ENCODE measurements at places on chromosomes 2 and 18. TPM values are rescaled to one million over a fixed set of nuclear protein-coding genes. Genes with fewer than 3 reads are reported as not detected.

NBEAL1 gene
- total RNA-seq = 12.7 TPM

GPR39 gene
- total RNA-seq = not detected

GPR55 gene
- not detected for total RNA-seq

PLB1 gene
- total RNA-seq = not detected

GALNT3 gene
- 2.6 TPM for total RNA-seq

CHRNG gene
- total RNA-seq = not detected

SEMA4F gene
- 4.3 TPM for total RNA-seq

DNA sequence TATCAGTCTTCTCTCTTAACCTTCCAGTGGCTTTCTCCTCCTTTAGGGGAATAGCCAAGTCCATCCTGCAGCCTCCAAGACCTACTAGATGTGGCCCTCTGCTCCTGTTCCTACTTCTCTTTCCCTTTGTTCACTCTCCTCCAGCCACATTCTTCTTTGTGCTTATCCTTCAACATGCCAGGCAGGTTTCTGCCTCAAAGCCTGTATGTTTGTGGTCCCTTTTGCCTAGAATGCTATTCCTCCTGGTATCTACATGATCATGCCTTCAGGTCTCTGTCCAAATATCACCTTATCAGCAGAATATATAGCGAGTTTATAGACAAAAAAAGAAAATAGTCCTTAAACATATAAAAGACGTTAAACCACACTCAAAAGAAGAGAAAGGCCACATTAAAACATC, 5.5 kb downstream of the LYG2 start:
- DNase-seq = no peak

DNA sequence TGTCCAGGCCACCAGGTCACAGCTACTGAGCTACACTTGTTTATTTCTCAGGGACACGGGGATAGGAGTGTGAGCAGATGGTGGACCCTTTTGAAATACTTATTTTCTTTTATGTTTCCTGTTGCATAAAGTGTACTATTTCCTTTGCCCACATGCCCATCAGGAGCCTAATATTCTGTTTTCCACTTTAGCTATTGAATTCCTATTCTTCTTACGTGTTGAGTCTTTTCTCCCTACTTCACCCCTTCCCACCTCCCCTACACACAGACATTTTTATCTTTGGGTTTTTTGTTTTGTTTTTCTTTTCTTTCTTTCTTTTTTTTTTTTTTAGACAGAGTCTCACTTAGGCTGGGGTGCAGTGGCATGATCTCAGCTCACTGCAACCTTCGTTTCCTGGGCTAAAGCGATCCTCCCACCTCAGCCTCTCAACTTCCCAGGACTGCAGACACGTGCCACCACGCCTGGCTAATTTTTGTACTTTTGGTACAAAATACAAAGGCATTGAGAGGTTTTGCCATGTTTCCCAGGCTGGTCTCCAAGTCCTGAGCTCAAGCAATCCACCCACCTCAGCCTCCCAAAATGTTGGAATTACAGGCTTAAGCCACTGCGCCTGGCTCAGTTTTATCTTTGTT, 5.2 kb upstream of the GPR55 start:
- no peak for DNase-seq

DNA sequence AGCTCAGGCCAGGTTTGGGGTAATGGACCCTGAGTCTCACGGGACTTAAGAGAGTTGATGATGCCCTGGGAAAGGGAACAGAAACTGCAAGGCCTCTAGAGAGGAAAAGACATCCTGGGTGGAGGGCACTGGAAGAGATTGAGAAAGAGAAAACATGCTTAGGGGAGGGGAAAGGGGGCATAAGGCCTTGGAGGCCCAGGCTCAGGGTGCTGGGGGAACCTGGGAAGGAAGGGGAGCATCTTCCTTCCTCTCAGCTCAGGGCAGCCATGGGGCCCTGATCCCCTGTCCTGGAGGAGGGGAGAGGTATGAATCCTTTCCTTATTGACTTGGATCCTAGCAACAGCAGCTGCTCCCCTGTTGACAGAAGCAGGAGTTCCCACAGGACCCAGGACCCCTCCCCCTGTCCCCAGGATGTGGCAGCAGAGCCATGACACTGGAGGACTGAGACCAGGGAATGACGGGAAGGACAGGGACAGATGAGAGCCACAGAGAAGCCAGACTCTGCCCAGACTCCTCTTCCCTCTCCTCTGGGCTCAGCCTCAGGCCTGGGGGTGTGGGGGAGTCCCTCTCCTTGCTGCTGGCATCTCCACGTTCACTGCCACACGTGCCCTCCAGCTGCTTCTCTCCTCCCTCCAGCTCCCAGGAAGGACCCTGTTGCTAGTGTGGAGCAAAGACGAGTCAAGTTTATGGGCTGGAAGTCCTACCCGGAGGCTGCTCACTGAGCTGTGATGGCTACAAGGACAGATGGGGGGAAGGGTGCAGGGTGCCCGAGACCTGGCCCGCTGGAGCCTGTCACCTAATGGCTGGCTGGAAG, 815 bp downstream of the GPBAR1 start:
- DNase-seq = peak; percentile 18

- no peak for DNase-seq
Observed at GRCh38 chr18:2139691-2140090, 431.6 kb downstream of the METTL4 start.

GRCh38 chr2:37641582-37642171, 29.8 kb downstream of the CDC42EP3 start:
- no peak for DNase-seq

GRCh38 chr2:235218486-235218907, 266.7 kb downstream of the SH3BP4 start:
- no peak for DNase-seq

DNA sequence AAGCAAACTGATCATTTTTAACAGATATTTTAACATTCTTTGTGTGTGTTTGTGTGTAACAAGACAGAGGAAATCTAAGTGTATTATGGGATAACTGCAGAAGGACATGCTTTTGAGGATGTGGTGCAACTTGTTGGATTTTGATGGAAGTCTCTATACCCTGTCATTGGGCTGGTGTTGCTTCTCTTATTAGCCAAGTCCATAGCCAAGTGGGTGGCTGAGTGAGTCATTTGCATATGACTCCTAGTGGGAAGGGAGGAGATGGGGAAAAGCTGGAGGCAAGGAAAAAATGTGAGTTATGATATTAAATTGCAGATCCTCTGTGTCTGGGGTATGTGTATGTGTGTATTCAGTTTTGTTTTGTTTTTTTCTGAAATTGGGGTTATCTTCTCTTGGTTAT, 879.9 kb downstream of the DCC start:
- DNase-seq = no peak

DNA sequence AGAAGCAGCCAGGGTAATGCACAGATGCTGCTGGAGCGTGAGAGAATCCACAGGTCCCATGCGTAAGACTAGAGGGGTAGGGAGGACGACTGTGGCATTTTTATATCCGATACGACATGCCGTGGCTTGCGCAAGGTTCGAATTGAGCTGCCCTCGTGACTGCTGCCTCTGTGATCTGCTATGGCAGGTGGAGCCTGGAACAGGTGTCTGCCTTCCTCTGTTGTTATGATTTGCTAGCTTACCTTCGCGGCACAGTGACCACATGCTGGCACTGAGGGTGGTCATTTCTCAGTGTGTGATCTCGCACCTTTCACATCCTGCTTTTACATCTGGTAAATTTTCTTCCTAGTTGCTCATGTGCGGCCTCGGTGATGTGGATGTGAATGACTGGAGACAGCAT, 240.2 kb downstream of the ALPK2 start:
- DNase-seq = no peak

- no peak for DNase-seq
Observed at GRCh38 chr2:29382486-29382885, 267.3 kb downstream of the CLIP4 start.

DNA sequence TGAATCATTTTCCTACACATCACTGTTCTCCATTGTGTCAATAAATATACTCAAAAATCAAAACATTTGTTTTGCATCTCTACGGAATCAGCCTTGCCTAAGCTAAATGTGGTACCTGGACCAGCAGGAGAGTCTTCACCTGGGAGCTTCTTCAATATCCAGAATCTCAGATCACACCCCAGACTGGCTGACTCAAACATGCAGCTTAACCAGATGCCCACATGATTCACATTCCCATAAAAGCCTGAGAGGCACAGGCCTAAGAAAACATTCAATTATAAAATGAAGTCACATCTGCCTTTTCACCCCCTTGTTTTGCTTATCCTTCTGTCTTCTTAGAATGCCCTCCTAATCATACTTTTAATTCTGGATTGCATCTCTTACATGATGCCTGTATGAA, 1045.5 kb upstream of the NXPH2 start:
- no peak for DNase-seq

DNA sequence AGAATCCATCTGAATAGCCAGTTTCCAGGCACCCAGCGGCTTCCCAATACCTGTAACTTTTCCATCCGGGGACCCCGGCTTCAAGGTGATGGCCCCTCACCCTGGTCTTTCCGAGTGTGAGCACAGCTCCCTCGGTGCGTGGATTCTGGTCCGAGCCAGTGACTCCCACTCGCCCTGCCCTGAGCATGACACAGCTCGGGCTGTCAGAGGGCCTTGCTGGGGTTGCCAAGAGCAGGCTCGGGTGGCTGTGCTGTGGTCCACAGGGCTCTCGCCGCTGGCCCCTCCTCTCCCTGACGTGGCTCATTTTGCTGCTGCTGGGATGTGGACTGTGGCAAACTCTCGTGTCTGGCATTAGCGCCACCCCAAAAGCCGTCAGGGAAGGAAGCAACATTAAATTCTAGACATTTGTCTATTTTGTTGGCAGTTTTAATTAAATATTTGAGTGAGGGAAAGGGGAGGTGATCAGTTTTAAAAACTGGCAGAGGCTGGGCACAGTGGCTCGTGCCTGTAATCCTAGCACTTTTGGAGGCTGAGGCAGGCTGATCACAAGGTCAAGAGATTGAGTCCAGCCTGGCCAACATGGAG, 5.6 kb upstream of the ESPNL start:
- no peak for DNase-seq

- peak; percentile 61 for DNase-seq
Observed at GRCh38 chr2:98088261-98088660, 1.3 kb downstream of the VWA3B start.

- DNase-seq = no peak
Observed at GRCh38 chr2:8455236-8456150, 226.4 kb upstream of the ID2 start.

- DNase-seq = no peak
Observed at GRCh38 chr18:77617694-77618093, 368.0 kb downstream of the GALR1 start.

DNA sequence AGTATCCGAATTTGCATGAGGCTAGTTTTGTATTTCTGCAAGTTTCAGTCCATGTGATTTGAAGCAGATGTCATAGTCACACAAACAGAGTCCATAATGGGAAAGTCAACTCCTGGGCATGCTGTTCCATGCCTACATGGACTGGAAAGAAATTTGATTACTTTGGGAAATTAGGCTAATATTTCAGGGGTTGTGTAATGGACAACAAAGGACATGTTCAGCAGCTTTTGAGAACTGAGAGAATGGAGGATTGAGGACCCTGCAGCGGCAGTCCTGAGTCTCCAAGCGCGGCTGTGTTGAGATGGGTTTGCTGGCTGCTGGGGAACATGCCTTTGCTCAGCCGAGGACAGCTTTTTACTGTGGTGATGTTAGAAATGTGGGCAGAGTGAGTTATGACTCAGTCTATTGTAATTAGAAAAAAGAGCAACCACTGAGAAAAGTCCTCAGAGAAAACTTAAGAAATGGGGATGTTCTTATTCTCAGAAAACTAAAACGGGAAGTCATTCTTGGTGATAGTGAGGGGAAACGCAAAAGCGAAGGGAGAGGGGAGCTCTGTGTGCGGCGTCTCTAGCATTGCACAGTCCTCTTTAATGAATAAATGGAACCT, 149.2 kb downstream of the FAM210A start:
- DNase-seq = no peak

DNA sequence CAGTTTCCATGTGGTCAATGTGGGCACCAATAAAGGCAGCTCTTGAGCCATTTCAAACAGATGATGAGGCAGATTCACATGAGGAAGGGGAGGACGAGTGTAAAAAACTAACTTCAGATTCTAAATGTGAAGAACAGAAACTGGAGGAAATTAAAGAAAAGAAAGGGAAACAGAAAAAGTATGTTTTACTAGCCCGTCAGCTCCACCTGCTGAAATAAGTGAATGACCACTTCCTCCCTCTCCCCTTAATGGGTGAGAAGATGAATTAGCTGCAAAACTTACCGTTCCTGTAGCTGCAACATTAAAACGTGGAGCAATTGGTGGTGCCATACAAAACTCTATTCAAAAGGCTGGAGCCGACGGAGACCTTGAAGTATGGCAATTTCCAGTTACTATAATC, 203.5 kb downstream of the UXS1 start:
- no peak for DNase-seq

Measured in OCI-LY7 (cell line).